ENCODE measurements at places on chromosomes 3 and 15.

- DNase-seq: no peak
Observed at GRCh38 chr3:152177757-152178156, 91.0 kb upstream of the MBNL1 start.

DNA sequence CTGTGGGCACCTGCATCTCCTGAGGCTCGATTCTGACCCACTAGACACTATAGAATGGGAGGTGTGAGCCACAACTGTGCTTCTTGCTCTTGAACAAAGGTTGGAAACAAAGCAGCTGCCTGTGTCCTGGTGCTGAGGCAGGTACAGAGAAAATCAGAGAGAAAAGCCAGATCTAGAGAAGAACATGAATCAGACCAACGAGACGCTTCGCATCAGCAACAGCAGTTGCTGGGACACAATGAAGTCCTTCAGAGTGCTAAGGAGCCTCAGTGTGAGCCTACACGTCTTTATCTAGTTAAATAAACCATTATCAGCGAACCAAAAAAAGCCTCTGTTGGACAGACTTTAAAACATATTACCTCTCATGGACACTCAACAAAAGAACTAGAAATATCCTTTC, 86.3 kb upstream of the MEX3B start:
- no peak for DNase-seq

- no peak for DNase-seq
Observed at GRCh38 chr3:193621127-193621526, 28.1 kb downstream of the OPA1 start.

- DNase-seq: no peak
Observed at GRCh38 chr3:159045279-159045885, 243.5 kb downstream of the MFSD1 start.

DNA sequence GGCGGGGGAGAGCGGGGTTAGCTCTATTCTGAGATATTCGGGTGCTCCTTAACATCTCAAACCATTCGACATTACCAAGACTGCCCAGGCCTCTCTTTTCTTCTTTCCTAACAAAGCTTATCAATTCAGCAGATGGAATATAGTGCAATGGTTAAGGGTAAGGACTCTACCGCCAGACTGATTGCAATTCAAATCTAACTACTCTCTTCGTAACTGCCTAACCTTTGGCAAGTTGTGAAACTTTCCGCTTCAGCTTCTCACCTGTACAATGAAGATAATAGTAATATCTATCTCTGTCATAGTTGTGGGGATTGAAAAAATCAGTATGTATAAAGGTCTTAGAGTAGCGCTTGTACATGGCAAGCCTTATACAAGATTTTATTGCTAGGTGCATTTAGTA, 972 bp downstream of the UBA5 start:
- no peak for DNase-seq

- DNase-seq: no peak
Observed at GRCh38 chr3:23422517-23422851, 219.4 kb downstream of the UBE2E2 start.
